Esophagus muscularis mucosa (tissue), 4 donors: ENCODE measurements at places on chromosomes 1 and 21.

DNA sequence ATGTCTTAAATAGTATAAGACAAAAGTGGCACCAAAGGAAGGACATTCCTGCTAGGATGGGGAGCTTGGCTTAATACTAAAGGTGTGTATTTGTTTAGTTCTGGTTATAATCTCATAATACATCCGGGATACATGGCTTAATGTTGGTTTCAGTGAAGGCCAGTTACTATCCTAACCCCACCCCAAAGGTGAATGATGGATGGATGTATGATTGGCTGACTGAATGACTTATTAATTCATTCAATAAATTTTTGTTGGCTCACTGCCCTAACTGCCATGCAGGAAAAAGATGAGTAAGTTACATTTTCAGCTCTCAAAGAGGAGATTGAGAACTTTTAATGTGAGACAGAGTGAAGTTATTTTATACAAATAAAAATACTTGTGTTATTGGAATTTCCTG lies 52.2 kb downstream of the PHACTR4 start:
- no peak for DNase-seq

GRCh38 chr1:201383647-201384405 lies 6.3 kb upstream of the TNNT2 start:
- DNase-seq = no peak

DNA sequence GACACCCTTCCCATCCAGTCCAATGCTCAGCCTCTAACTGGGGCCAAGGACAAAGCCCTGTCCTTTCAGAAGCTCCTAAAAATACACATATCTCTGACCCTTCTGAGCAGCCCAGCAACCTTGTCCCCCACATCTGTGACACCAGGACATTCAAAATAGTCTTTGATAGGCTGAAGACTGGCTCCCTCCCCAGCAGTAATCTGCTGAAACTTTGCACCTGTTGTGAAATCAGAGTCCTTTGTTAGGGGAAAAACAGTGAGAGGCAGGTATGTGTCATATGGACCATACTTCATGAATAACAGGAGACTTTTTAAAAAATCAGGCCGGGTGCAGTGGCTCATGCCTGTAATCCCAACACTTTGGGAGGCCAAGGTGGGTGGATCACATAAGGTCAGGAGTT lies 82.4 kb upstream of the VAMP3 start:
- no peak for DNase-seq

DNA sequence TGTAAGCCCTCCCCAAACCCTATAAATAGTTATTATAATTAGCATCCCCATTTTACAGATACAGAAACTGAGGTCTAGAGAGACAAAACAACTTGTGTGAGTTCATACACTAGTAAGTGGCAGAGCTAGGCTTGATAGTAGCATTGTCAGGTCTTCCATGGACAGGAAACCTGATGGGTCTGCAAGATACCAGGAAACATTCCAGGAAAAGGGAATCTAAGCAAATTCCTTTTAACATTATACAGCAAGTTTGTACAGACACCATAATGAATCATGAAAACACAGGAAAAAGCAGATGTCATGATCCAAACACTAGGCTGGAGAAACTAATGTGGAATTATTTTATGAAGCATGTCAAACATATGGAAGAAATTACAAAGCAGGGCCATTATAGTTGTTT lies 89.1 kb upstream of the KCNK2 start:
- DNase-seq = no peak

DNA sequence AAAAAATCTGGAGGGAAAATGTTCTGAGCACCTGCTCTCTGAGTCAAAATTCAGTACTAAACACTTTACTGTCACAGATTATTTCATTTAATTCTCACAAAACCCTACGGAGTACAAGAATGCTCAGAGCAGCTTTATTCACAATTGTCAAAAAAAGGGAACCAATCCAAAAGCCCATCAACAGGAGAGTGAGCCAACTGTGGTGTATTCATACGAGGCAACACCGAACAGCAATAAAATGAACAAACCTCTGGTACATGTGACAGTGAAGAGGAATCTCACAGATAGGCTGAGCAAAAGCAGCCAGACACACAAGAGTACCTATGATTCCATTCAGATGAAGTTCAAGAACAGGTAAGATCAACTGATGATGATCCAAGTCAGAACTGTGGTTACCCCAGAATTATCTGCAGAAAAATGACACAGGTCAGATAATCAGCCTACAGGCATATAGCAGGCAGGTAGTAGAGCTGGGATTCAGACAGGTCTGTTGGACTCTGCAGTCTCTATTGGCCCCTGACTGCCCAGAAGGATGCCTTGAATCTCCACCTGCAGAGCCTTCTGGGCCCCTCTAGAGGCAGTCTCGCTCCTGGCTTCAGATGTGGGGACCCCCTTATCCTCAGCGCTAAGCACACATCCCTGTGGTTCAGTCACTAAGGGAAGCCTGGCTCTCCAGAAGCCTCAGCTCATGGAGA lies 19.2 kb downstream of the SLC9A1 start:
- no peak for DNase-seq

GRCh38 chr1:41917835-41918449 lies 780 bp downstream of the HIVEP3 start:
- DNase-seq = peak; percentile 29

DNA sequence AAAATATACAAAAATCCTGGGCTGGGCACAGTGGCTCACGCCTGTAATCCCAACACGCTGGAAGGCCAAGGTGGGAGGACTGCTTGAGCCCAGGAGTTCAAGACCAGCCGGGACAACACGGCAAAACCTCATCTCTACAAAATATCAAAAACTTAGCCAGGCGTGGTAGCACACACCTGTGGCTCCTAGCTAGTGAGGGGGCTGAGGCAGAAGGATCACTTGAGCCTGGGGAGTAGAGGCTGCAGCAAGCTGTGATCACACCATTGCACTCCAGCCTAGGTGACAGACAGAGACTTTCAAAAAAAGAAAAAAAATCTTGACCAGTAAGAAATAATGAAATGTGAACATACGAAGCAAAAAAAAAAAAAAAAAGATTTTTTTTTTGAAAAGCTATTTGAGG lies 52.1 kb downstream of the ARID4B start:
- no peak for DNase-seq

DNA sequence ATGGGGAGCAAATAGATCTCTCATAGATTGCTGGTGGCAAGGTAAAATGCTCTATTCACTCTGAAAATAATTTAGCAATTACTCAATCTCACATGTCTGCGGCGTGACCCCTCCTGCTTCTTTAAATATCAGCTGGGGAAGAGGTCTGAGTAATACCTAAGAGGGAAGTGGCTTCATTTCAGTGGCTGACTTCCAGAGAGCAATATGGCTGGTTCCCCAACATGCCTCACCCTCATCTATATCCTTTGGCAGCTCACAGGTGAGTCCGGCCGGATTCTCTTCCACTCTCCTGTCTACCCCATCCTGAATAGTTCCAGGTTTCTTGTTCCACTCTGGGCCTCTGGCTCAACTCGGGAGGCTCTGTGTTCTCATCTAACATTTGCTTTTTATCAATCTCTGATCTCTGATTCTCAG lies at the start of gene SLAMF7:
TSS of gene SLAMF7 (plus strand) at position 150 of the 414 bp plus-strand sequence. CDS start at position 205, 55 bp downstream.
- no peak for DNase-seq

DNA sequence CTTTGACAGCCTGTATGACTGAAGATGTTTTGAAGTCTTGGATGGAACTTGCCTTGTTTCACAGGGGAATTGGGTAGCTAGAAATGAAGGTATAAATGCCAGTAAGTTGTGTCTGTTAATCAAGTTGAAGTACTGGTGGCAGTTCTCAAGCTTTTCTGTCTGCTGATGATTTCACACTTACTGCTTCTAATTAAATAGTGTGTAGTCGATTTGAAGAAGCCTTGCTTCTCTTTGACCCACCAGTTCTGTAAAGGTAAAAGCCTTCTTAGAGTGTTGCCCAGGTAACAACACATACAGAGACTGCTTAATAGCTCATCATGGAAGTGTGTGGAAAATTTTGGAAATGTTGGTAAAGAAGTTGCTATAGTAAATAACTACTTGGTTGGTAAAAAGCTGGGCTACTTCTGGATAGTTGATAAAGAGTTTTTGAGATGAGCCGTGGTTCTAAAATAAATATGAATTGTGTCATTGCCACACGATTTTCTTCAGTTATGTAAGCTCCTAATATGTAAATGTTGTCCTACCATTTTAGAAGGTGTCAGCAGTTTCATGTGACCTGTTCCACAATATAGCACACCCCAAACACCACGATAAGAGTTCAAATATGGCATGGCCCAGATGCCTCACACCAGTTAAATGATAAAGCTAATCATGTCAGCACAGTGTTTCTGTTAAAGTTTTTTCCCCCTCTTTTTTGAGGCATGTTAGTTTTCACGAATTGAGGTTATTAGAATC lies 7.4 kb downstream of the RABGAP1L start:
- no peak for DNase-seq

GRCh38 chr1:160741092-160741501 lies 2.0 kb downstream of the SLAMF7 start:
- no peak for DNase-seq

DNA sequence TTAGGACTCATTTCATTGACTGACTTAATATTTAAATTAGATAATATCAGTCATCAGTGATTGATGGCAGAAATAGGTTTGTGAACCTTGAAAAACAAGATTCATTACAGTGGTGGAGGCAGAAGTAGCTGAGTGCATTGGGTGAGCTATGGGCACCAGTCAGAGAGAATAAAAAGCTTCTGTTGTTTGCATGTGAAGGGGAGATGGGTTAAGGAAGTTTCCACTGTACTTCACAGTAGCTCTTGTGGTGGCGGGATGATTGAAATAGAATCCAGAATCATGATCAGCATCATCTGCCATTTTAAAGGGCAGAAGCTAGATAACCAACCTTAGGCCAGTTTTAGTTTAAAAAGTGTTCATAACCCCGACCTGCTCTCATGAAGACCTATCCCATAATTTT lies 66.2 kb downstream of the DTL start:
- DNase-seq = no peak

- DNase-seq = no peak
These were observed 1.2 kb upstream of the ABL2 start for GRCh38 chr1:179230721-179231120.

GRCh38 chr1:156676820-156677615 lies at the start of gene NES:
Gene NES, minus strand, starts transcription at chr1:156677407. Its CDS starts 143 bp downstream, at chr1:156677264.
- no peak for DNase-seq

- no peak for DNase-seq
These were observed 31.4 kb upstream of the ARTN start for GRCh38 chr1:43902058-43902831.

GRCh38 chr1:8396083-8396785 lies 78.3 kb downstream of the SLC45A1 start:
- no peak for DNase-seq
